T-helper 9 cell (primary cell): ENCODE measurements at places on chromosomes 4 and X.

DNA sequence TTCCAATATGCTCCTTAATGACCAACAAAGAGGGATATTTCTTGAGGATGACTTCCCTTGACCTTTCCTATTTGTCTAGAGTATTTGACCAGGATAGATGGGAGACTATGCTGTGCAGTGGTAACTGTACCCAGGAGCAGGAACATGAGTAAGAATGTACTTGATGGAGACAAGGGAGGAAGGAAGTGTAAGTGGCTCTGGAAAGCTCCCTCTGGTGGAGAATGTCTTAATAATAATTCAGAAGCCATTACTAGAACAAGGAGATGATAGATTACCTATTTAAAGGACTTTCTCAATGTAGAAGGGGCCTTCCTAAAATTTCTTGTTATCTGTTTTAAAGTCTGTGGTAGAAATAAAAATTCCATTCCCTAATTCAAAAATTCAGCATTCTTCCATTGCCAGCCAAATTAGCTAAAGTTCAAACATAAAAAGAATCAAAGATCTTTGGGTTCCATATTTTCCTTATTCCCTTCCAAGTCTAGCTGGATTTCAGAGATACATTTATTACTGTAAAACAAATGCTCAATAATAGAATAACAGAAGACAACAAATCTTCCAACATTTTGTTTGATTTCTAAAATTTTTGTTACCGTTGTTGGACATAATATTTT lies 83.8 kb downstream of the GRID2 start:
- DNase-seq, result no peak

- DNase-seq, result no peak
Measured at GRCh38 chr4:123952530-123953274, 556.1 kb downstream of the SPRY1 start.

- DNase-seq, result peak; percentile 3
Measured at GRCh38 chrX:64204701-64205440, 637 bp downstream of the AMER1 start.

DNA sequence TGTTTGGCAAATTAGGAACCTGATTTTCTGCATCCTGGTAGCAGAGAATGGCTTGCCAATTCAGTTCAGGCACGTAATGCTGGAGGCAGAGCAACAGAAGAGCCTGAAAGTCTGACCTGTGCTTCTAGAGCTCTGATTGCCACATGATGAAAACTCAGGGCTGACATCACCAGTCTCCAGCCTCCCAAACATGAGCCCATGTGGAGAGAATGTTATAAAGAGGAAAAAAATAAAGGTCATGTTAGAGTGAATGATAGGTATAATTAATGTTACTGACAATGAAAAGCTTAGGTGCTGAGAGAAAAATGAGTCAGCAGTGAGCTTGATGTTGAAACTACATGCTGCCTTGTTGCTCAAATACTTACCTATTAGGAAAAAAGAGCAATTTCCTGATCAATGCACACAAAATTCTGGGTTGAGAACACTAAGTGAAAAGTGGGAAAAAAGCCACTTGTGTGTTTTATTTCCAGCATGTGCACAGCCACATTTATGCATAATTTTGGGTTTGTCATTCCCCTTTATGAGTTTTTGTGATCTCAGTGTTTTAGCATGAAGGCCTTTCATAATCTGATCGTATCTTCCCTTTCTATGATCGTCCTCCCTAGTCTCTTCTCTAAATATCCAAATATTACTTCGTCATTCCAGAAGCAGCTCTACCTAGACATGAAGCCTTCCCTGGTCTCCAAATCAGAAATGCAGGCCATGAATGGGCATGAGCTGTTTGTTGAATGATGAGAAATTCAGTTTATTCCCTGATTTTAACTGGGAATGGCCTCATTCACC lies 113.3 kb upstream of the CPEB2 start:
- no peak for DNase-seq

DNA sequence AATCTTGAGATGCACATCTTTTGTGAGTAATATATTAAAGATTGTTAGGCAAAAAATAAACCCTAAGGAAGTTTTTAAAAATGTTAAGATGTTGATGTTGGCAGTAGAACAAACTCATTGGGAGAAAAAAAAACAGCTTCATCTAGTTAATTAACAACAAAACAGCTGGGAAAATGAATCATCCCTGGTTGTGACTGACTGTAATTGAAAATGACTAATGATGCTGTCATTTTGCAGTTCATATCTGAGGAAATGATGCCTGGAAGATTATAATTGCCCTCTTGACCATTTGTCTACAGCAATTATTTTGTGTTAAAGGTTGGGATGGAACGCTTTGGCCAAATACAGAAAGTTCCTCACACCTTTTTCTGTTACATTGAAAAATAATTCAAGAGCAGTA lies 760.4 kb upstream of the FTHL17 start:
- DNase-seq, result no peak

DNA sequence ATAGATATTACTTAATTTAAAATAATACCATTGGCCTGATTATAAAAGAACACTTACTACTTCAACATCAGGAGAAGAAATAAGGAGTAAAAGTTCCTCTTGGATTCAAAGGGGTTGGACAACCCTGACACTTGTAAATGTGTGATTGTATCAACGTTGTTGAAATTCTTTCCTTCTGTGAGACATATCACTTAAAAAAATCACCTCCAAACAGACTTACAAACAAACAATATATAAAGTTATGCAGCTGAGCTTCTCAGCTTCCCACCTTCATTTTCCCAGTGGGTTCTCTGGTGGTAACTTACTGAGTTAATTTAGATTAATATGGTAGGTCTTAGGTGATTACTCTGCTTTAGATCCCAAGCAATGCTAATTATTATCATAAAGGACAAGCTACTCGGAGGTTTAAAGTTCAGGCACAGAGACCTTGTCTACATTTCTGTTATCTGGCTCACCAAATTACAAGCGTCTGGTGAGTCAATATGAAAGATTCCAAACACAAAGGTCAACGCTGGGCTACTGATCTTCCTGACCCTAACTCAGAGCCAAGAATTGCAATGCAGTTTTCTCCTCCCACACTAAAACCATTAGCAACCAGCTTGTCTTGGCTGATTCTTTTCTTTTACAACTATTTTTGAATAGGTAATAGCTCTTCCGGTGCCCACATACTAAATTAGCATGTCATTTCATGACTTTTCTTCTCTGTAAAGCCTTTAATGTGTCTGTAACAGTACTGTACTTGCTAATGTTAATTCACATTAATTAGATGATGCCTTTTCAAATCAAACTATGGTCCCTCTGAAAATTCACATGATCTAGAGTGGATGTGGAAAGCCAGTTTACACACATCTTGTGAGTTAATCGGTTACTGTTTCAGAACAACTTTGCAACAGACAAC lies 157.6 kb downstream of the RASL11B start:
- DNase-seq, result no peak

DNA sequence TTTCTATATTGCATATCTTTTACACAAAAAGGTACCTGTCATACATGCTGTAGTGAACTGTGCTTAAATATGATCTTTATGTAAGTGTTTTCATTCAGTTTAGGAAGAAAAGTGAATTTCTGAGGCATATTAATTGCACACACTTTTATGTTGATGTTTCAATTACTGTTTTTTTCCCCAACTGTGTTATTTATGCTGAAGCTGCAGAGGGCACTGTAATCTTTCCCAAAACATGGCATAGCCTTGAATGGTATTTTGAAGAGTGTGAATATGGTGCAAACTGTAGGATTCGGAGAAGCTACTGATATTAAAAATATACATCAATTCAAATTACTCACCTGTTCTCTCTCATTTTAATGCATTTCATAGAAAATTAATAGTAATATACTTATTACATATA lies 6.0 kb upstream of the CENPE start:
- no peak for DNase-seq

DNA sequence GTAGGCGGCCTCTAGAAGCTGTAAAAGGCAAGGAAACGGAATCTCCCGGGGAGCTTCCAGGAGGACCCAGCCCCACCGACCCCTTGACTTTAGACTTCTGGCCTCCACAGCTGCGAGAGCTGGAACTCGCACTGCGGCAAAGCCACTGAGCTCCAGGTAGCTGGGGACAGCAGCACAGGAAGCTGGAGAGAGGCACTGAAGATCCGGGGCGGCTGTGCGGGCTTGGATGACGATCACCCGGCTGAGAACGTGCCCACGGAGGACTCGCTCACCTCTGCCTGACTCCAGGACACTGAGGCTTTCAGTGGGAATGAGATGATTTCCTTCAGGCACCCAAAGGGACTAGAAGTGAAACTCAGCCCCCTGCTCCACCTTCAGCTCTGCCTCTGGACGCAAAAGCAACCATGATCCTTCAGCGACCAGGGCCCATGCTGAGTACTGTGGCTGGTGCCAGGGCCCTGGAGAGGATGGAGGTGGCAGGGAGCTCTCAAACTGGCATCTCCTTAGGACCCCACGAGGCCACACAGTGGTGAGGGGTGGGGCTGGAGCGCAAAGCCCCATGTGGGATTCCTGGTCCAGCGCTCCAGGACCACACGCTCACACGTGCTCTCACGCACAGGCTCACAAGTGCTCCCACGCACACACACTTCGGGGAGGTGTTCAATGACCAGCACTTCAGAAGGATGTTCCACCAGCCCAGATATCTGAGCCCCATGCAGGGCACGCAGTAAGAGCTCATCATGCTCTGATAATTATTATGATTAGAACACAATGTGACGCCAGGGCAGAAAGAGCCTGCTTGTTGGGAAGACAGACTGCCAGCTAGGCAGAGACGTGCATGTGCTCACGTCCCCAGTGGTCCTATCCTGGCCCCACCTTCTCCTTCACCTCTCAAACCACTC lies 47.2 kb downstream of the ADRA2C start:
- DNase-seq, result no peak

DNA sequence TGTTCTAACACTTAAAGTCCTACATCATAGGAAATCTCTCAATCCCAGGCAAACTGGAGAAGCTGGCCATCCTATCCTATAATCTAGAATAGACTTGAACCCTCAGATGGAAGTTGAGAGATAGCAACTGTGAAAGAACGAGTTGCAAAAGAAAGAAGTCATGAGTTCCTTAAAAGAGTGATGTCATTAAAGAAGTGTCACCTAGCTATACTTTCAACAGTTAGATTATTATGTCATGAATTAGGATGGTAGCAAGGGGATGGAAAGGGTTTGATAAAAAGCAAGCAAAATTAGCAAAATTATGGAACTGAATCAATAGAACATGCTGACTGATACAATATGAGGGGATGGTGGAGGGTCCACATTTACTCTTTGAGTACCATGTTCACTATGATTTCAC lies 7.1 kb upstream of the MAPK10 start:
- no peak for DNase-seq

GRCh38 chrX:43481576-43481975 lies 174.5 kb upstream of the MAOA start:
- no peak for DNase-seq

- no peak for DNase-seq
Measured at GRCh38 chr4:77600521-77601451, 4.8 kb upstream of the CXCL13 start.

GRCh38 chrX:39653691-39654090 lies 444.1 kb downstream of the BCOR start:
- DNase-seq, result no peak

DNA sequence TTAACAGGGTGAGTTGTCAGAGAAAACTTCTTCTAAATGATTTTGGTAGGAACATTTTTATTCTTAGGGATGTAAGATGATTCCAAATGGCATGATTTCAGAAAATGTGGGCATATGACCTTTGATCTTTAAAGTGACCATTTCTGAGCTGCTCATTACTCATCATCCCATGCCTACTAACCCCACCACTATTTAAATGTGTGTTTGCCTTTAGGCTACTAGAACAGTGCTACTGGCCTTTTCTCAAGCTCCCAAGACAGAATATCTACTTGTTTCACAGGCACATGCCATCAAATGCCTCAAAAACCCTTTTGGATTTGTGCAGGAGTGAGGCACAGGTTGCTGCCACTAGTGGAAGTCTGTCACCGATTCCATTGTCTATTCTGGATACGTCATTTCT lies 428.2 kb downstream of the ADAM29 start:
- no peak for DNase-seq

GRCh38 chrX:15334561-15334960 lies 762 bp downstream of the PIGA start:
- no peak for DNase-seq
